ENCODE measurements at places on chromosomes 6 and 20.

DNA sequence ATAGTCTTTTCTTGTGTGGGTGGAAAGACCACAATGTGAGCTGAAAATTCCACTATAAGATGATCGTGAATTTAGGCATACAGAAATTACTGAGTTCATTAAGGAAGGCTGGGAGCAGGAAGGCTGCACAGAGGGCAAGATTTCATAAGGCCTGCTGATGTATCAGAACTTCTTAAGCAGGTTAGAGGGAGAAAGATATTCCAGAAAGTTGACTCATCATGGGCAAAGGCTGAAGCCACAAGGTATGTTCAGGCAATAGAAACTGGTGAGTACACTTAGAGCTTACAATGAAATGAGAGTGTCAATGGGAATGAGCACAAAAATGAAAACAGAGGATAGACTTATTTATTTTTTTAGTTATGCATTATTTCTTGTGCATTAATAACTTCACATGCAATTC lies 618.6 kb downstream of the CBLN4 start:
- no peak for DNase-seq

DNA sequence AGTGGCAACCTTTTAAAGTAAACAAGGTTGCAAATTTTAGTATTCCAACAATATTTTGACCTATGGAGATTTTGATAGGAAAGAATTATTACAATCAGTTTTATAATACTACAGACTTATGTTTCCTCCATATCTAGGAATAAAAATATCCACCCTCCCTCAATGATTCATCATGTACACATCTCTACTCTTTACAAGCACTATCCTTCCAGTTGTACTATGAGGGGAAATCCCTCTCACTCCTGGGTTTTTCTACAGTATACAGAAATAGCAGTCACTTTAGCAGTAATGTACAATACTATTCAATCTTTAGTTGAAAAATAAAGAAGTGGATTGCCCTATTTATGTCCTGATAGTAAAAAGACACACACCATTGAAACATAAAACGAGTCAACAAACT lies 46.3 kb upstream of the SCML4 start:
- no peak for DNase-seq

DNA sequence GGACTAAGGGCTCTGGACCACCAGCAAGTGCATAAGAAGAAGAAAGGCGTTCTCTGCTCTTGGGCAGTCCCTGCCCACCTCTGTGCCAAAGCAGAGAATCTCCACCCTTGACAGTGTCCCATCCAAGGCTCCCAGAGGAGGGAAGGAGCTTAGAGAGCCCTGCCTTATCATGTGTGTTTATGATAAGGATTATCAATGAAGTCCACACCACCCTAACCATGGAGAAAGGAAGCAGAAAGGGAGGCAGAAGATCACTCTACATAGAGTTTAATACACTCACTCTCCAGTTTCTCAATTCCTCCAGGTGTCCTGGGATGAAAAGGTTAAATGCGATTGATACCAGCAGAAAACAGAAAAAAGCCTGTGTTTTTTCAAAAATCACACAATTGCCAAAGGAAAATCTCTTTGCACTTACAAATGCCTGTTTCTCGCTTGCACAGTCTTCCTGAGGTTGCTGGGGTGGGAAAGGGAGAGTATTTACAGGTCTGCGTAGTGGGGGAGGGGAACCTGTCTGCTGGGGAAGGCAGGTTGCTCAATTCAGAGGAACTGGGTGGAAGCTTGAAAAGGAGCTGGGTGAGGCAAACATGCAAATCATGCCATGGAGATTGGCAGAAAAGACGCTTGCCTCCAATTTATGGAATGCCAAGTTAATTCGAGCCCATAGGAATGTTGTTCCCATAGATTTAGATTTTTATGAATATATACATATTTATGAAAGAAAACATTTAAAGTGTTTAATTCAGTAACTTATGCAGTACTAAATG lies 104.0 kb downstream of the EYA2 start:
- DNase-seq: no peak

GRCh38 chr6:25223490-25223991 lies 55.6 kb upstream of the CARMIL1 start:
- peak; percentile 40 for DNase-seq

DNA sequence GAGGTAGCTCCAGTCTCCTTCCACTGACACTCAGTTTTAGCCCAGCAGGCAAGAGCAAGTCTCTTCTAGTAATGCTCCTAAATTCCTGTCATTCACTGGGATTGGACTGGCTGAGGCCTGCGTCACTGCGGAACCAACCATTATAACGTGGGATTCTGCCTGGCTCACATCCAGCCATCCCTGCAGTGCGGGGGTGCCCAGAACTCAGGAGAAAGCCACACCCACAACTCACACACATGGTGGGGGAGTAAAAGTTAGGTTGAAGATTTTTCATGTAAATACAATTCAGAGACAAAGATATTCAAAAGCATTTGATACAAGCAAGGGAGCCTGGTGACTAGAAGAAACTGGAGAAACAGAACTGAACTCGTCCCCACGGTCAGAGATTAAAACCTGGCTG lies 504.0 kb upstream of the CDH4 start:
- no peak for DNase-seq

DNA sequence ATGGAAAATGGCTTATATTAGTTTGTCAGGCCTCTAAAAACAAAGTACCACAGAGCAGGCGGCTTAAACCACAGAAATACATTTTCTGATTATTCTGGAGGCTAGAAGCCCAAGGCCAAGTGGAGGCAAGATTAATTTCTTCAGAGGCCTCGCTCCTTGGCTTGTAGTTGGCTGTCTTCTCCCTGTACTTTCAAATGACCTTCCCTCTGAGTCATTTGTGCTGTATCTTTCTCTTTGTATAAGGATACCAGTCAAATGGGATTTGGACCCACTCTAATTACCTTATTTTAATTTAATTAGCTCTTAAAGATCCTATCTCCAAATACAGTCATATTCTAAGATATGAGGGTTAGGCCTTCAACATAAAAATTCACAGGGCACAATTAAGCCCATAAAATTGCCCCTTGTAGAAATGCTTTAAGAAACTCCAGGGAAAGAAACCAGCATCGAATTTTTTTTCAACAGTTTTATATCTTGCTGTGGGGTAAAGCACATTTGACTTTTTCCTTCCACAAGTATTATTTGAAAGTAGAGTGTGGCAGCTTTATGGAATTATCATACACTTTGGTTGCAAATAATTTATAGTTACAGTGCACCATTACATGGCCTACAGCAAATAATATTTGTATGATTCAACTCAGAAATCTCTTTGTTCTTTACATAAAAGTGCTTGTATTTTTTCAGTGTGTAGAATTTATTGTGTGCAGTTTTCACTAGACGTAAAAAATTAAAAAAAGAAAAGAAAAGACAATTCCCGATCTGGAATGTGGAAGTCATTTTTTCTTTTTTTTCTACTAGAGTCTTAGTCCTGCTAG lies 706.1 kb downstream of the KIF16B start:
- DNase-seq: no peak

DNA sequence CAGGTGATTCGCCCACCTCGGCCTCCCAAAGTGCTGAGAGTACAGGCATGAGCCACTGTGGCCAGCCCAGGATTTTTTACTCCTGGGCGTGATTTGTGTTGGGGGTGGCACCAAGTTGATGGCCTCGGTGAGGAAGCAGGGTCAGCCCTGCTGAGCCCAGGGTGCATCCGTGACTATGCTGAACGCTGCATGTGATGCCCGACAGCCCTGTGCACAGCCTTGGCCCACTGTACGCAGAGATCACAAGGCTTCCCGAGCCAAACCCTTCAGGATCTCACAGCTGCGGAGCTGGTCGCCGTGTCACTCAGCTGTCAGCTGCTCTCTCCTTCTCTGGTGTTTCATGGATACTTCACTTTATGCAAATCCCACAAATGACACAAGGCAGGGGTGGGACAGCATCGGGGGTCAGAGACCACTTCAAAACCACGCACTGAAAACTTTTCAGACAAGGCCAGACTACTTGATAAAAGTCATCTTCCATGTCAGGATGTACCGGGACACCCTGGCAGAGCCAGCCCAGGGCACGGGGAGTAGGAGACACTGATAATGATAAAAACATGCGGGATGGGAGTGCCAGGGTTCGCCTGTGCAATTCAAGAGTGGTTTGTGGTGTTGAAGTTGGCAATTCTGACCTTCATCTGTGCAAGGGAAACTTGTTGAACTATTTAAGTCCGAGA lies 31.2 kb upstream of the RPS6KA2 start:
- DNase-seq: no peak

DNA sequence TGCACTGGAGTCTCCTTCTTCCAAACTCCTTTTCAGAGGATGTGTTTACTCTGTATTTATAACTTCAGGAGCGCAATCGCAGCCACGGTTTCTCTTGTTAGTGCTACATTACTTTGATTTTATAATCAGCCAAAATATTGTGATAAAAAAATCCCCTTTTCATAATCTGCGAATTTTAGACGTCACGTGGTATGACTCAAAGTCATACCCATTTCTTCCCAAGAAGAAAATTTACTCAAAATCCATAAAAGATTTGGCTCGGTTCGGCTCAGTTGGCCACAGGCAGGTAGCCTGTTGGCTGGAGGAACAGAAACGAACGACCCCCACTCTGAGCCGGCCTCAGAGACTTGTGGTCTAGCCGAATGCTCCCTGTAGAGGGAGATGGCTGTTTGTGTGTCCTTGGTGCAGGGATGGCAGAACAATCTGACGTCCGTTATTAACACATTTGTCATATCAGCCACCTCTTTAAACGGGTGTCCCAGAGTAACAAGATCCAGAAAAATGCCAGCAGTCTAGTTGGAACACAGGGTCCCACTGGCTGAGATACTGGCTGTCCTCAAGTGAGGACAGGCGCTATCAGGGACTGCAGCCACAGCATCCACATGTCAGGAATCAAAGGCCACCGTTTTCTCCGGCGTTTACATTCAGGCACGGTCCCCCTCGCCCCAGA lies 247.6 kb downstream of the DLL1 start:
- DNase-seq: no peak

DNA sequence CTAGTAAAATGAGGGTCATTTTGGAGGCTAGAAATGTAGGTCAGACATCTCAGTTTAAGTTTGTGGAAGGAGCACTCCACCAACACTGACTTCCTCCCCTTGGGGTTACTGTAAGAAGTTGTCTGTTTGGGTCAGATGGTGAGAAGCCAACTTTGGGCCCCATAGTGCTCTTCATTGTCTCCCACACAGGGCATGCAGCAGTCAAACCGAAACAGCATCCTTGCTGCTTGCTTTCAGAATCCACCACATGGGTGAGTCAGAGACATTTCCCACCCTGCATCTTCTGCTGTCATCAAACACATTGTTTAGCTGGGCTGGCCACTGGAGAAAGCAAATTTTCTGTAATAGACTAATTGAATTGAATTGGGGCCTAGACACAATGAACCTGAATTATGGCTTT lies 16.8 kb downstream of the IL17F start:
- peak; percentile 51 for DNase-seq

- no peak for DNase-seq
Measured at GRCh38 chr20:46774236-46774635, 64.8 kb downstream of the SLC2A10 start.

DNA sequence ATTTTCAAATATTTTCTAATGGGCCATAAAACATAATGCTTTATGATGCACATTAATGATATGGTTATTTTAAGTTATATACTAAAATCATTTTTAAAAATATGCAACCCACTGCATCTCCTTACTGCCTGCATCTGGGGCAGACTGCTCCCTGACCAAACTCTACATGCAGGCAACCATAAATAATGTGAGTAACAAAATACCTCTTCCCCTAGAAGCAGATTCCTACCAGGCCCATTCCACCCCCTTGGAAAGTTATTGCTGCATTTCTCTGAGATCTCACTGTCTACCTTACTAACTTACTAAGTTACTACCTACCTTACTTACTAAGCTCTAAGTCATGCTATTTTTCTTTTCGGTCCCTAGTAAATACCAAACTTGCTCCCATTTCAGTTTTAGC lies 71.8 kb downstream of the ATG5 start:
- no peak for DNase-seq

GRCh38 chr20:3407040-3407770 lies at the start of gene DNAAF9:
TSS of gene DNAAF9 (minus strand) at chr20:3407669. CDS start at chr20:3407557, 112 bp downstream.
- DNase-seq: peak; percentile 25

DNA sequence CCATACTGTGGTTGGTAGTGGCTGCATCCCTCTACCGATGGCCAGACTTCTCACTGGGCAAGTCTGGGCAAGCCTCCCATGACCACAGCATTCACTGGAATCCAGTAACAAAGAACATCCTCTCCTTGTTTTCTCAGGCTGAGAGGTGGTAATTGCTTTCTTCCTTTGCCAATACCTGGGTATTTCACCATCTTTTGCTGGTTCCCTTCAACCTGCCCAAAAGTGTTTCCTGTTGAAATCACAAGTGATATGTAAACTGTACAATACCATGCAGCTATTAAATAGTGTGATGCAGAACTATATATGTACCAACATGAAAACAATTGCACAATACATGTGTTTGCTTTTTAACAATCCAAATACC lies at the start of gene PTCHD4:
Gene PTCHD4, minus strand, starts transcription at position 55 of the 364 bp plus-strand sequence. CDS start 42,240 bp downstream, outside the sequence.
- no peak for DNase-seq

DNA sequence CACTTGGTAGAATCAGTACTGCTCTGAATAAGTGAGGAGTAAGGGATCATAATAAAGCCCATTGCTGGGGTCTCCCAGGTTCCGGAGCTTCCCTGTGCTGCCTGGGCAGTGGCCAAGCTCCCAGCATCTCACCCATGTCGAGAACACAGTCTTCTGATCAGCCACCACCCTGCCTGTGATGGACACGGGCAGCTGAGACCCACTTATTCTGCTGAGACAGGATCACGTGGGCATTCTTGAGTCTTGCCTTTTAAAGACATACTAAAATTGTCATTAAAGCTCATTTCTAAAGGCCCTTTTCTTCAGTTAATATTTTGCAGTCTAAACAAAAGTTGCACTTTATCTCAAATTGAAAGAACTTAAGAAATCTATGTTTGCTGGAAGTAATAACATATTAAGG lies 42.7 kb upstream of the SLC22A2 start:
- DNase-seq: no peak

DNA sequence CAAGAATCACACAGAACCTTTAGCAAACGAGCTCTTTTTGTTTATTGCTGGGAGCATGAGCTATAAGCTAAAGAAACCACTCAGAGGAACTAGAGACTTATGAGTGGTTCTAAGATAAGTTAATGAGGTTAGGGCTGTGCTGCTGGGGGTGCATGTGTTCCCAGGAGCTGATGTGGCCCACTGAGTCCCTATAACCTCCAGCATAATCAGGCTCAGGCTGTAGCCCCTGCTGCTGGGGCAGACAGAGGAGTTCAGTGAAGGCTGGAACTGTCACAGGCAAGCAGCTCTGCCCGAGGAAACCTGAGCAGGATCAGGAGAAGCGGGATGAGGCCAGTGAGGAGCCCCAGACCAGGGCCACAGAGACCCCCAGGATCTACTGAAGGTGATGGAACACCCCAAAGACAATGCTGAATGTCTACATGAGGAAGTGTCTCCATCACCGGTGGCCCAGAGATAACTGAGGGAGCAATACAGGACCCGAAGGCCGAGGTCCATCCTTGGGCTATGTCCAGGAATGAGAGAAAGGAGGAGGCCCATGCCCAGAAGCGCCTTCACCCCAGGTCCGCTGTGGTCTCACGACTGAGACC lies 17.3 kb downstream of the TUBB2B start:
- no peak for DNase-seq

DNA sequence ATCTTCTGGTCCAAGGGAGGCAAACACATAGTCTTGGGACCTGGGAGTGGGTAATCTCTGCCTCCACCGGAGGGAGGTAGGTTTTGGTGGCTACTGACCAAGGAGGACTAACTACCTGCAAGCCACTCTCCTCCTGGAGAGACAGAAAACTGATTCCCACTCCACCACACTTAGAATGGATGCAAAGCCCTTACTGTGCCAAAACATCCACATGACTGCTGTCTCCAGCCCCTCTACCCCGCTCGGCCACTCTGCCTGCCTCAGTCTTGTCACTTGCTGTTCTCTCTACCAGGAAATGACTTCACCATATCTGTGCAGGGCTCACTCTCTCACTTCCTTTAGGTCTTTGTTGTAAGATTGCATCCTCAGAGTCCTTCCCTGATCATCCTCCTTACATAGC lies 129.5 kb upstream of the ARG1 start:
- peak; percentile 20 for DNase-seq

Data from stimulated activated CD8-positive, alpha-beta memory T cell treated with anti-CD3 and anti-CD28 coated beads, Interleukin-2, amount 100 ng/mL, for 48 hours (primary cell).